ENCODE measurements at places on chromosomes 5 and 9.

DNA sequence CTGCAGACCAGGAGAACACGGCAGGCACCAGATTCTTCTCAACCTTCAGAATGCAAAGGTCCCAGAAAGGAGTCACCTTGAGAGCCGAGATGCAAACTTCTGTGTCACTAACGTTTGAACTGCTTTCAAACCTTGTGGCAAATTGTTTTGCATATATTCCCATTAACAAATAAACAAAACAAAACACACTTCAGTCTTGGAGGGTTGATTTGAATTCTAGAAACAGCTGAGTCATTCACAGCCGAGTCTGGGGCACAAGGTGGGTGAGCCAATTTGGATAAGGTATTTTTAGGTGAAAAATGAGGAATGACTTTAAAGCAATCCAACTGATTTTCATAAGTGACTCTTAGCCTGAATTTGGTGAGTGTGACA is 38.8 kb upstream of the ANKRD33B start:
- no peak for DNase-seq

- no peak for DNase-seq
Measured at GRCh38 chr5:122172207-122172606, 42.9 kb downstream of the ZNF474 start.

- no peak for DNase-seq
Measured at GRCh38 chr5:32241034-32241783, 67.1 kb upstream of the GOLPH3 start.

- no peak for DNase-seq
Measured at GRCh38 chr9:100856238-100856637, 172.3 kb upstream of the PLPPR1 start.

GRCh38 chr5:167652690-167653089 is 638.8 kb upstream of the WWC1 start:
- DNase-seq: no peak

GRCh38 chr5:155091768-155092717 is 78.5 kb downstream of the KIF4B start:
- no peak for DNase-seq

Measured in inflammatory macrophage treated with lipopolysaccharide for 4 hours (primary cell).